ENCODE measurements at places on chromosomes 4 and X.

- DNase-seq = no peak
These were observed 111.8 kb upstream of the MAP3K15 start for GRCh38 chrX:19627081-19627480.

DNA sequence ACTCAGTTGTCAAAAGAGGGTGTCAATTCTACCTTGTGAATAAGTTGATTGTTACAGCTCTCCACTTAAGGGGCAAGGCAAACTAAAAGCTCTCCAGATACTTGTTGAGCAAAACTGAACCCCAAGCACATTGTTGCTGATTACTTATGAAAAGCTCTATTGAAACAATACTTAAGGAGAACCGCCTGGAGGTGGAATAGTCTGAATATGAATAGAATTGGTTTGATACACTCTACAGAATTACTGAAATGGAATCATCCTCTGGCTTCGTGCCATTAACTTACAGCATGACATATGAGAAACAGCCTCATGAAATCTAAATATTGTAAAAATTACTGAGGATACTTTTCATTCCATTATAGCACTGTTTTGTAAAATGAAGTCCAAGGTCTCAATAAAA, 127.0 kb upstream of the SH3RF1 start:
- peak; percentile 68 for DNase-seq

- no peak for DNase-seq
These were observed 592.4 kb downstream of the ACTRT1 start for GRCh38 chrX:127459790-127460189.

DNA sequence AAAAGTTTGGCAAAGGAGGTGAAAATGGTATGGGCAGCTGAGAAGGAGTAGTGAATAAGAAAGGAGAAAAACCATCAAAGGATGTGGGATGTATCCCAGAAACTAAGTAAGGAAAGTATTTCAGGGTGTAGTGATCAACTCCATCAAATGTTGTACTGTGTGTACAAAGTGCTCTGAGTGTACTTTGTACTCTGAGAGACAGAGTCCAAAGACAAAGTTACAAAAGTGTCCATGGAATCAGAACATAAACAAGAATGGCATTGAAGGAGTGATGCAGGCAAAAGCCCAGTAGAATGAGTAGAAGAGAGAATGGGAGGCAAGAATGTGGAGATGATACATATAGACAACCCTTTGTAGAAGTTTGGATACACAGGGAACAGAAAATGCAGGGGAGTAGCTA, 12.3 kb upstream of the PGRMC1 start:
- no peak for DNase-seq

DNA sequence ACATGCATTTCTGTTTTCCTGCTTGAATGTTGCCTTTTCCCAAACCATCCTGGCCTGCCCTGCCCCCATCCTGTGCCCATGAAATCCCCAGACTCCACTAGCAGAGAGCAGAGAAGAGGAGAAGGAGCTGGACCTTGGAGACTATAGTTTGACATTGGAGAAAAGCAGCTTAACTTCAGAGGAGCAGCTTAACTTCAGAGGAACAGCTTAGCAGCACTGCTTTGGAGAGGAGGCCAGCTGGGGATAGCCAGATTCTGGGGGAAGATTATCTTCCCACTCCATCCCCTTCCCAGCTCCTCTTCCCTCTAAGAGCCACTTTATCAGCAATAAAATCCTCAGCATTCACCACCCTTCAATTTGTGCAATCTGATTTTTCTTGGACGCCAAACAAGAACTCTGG, 443.0 kb downstream of the PCDH10 start:
- no peak for DNase-seq

- DNase-seq = no peak
These were observed 81.7 kb upstream of the CHRDL1 start for GRCh38 chrX:110877326-110877725.

DNA sequence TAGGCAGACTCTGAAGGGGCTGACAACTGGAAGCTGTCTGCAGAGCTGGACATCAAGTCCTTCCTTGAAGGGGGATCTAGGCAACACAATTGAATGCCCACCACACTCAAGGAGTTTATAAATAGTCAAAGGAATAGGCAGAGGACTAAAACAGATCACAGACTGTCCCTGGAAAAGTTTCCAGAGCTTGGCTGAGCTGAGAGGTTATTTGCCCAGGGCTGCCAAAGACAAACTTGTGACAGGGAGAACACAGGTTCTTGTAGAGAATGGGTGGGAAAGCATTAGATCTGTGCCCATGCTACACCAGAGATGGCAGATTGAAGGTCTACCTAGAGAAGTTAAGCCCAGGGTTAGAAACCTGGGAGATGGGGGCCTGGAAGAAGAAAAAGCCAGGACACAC, 344.6 kb downstream of the MID1IP1 start:
- no peak for DNase-seq

DNA sequence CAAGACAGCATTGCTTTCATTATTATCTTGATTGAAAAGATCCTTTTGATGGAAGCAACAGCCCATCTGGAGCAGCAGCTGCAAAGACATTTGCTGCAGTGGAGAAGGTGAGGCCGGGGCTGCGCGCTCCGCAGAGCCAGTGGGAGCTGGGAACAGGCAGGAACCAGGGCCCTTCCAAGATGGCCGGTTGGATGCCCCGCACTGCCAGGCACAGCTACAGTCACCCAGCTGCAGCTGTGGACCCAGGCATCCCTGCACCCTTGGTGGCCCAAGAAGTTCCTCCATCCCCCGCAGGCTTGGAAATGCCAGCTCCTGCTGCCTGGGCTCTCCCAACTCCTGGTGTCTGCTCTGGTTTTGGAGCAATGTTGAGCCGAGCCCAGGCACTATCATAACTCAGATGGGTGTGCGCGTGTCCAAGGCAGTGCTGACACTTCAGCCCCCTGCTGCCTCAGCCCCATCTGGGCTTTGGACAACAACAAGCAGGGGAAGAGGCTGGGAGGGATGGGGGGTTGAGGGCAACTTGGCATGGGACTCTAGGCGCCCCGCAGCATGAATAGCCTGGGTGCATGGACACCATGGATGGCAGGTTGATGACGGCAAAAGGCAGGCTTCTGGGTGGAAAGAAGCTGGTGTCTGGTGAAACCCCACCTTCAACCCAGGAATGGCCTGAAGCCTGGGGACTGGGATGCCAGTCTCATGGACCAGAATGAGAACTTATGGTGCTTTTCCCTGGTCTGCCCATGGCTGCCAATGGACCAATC, 371.8 kb downstream of the FSTL5 start:
- no peak for DNase-seq

DNA sequence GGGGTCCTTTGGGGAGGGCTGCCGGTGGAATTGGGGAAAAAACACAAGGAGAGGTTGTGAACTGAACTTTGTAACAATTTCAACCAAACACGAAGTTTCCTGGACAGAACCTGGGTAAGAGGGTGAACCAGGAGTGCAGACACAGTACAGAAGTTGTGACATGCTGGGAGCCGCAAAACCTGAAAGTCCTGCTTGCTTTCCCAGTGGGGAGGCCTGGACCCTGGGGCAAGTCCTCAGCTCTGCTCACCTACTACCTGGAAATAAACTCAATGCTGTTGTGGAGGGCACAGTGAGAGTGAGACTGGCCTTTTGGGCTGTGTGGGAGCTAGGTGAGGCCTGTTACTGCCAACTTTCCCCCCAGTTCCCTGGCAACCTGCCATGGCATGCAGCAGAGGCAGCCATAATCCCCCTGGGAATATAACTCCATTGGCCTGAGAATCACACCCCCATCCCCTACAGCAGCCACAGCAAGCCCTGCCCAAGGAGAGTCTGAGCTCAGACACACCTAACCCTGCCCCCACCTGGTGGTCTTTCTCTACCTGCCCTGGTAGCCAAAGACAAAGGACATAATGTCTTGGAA, 162.8 kb downstream of the THOC2 start:
- no peak for DNase-seq

All from lung microvascular endothelial cell (primary cell).